ENCODE measurements at places on chromosomes 7 and 10.

- no peak for DNase-seq
Measured at GRCh38 chr10:69090685-69091084, 2.8 kb downstream of the SRGN start.

DNA sequence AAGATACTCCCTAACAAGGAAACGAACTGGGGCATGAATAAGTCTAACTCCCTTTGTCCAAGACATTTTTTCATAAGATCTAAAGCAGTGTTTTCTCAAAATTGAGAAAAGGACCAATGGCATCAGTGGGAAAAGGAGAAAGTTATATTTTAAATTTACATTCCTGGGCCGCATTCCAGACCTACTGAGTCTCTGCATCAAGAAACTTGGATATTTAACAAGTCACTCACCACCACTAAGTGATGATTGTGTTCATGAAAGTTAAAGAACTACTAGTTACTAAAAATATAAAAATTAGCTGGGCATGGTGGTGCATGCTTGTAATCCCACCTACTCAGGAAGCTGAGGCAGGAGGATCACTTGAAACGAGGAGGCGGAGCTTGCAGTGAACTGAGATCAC, 149.6 kb upstream of the MEOX2 start:
- DNase-seq: no peak

- no peak for DNase-seq
Measured at GRCh38 chr10:49309691-49310411, 10.9 kb downstream of the C10orf71 start.

GRCh38 chr7:117435475-117436043, 8.3 kb upstream of the ASZ1 start:
- DNase-seq: no peak

- no peak for DNase-seq
Measured at GRCh38 chr7:87635921-87636320, 7.7 kb downstream of the RUNDC3B start.

DNA sequence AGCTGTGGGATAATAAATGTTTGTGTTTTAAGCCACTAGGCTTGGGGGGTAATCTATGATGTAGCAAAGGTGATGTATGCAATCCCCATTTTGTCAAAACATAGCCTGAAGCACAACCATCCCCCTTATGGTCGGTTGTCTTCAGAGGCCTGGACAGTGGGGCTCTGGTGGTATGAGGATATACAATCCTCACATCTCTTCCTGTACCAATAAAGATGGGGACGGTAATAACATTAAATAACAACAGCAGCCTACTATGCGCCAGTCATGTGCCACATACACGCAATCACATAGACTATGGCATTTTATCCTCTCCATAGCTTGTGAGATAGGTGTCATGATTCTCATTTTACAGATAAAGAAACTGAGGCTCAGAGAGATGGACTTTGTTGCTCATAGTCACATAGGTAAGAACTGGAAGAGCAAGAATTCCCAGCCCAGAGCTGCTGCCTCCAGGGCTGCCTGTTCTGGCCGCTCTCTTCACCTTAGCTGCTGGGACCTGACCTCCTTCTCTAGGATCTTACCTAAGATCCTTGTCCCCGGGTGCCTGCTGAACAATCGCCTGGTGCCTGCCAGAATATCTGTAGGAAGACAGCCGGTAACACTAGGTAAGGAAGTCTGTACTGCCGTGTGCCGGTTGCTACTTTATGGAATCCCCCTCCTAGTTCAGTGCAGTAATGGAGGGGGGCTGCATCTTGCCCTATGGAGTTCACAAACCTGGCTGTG, 108.6 kb downstream of the ARHGAP22 start:
- DNase-seq: no peak

DNA sequence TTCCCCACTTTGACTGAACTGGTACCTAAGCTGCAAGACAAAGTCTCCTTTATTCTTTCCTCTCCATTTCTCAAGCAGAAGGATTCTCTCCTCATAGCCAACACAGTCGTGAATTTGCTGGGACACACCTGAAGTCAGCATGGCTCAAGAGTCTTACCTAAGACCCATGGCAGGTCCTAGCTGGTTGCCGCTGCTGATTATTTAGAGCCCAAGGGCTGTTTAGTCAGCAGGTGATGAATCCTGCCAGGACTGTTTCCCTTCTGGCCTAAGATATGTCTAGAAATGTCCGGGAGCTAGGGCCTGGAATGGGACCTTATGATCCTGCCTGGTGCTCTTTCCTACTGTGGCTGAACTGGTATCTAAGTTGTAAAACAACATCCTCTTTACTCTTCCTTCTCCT, 82.8 kb downstream of the AHCYL2 start:
- no peak for DNase-seq

DNA sequence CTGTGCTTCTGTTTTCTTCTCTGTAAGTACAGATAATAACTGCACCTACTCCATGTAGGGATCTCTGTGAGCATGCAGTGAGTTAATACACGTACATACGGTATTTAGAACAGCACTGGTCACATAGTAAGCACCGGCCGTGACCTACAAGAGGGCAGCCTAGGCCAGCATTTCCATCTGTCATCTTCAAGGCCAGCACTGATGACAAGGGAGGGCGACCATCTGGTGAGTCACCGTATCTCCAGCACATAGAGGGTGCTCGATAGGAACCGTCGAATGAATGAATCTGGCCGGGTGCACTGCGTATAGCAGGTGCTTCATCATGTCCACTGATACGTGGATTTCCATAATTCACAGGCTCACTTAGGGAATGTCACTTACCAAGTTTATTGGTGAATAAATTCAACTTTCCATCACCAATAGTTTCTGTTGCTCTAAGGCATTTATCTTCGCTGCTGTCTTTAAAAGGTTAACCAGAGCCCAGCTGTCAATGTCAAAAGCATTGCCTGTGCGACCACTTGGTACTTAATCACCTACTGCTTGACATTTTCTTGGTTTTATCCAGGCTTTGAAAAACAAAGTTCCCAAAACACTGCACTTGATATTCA, 8.3 kb downstream of the NOD1 start:
- DNase-seq: no peak

GRCh38 chr7:4479367-4480039, 202.6 kb upstream of the FOXK1 start:
- peak; percentile 74 for DNase-seq

DNA sequence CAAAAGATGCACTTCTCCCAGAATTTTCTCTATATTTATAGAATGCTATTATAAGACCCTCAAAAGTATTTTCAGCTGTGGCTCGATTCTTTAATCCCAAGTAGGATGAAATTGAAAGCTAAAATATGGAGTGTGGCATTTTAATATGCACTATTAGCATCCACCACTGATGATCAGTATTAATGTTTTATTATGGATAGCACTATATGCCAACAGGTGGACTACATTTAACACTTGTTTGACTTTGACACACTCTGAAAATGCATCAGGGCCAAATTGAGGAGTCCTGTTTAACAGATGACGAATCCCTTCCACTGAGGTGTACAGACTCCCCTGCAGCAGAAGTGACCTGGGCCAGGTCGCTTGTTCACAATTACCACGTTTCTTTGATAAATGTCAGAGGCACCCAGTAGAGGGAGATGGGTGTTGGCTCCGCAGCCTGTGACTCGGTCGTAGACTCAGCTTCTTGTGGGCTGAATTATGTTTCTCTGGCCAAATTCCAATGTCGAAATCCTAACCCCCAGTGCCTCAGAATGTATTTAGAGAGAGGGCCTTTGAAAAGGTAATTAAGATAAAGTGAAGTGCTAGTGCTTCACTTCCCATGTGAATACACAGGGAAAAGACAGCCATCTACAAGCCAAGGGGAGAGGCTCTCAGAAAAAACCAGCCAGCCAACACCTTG, 48.1 kb downstream of the WIPF3 start:
- DNase-seq: peak; percentile 17

DNA sequence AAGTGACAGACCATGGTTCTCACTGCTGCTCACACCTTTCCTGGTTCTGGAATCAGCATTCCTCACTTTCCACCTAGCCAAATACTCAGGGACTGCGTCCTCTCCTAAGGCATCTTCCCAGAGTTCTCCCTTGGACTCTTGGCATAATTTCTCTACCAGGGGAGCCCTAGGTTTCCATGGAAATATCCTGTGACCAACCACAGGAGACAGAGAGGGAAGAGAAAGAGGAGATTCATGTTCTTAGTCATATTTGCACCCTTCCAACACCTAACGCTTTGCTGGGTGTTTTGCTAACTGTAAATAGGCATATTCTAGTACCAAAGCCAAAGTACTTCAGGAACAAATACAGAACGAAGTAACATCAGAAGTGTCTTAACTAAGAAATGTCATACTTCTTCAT, 28.6 kb downstream of the DENND11 start:
- DNase-seq: no peak

GRCh38 chr10:51615764-51616298, 83.6 kb downstream of the CSTF2T start:
- no peak for DNase-seq

GRCh38 chr10:42491001-42491592, 147.3 kb downstream of the ZNF33B start:
- peak; percentile 46 for DNase-seq

DNA sequence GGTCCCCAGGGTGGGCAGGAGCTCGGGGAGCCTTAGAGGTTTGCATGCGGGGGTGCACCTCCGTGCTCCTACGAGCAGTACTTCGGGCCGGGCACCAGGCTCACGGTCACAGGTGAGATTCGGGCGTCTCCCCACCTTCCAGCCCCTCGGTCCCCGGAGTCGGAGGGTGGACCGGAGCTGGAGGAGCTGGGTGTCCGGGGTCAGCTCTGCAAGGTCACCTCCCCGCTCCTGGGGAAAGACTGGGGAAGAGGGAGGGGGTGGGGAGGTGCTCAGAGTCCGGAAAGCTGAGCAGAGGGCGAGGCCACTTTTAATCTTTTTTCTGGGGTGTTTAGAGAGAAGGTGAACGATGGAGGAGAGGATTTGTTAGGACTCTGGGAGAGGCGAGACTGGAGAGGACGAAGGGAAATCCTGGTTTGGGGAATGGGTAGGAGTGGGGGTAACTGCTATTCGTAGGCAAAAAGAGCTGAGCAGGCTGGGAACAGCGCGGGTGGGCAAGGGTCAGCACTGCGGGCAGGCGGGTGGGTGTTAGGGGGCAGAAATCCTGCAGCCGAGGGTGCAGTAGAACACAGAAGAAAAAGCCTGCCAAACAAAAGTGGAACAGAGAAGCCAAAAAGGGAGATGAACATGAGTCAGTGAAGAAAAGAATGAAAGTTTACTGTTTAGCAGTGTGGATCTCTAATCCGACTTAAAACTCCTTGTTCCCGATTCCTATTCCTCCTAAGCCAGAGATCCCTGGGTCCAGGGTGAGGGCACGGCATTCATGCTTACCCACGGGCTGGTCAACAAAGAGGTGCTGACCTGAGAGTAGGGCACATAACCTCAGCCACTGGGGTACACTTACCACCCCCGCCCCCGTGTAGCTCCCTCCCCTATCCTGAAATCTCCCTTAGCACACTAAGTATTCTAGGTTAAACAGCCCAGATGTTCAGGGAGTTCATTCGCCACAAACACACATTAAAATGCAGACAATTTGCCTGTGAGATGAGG, 26.9 kb downstream of the PRSS2 start:
- no peak for DNase-seq

- peak; percentile 91 for DNase-seq
Measured at GRCh38 chr7:44257618-44258422, 57.0 kb downstream of the YKT6 start.

DNA sequence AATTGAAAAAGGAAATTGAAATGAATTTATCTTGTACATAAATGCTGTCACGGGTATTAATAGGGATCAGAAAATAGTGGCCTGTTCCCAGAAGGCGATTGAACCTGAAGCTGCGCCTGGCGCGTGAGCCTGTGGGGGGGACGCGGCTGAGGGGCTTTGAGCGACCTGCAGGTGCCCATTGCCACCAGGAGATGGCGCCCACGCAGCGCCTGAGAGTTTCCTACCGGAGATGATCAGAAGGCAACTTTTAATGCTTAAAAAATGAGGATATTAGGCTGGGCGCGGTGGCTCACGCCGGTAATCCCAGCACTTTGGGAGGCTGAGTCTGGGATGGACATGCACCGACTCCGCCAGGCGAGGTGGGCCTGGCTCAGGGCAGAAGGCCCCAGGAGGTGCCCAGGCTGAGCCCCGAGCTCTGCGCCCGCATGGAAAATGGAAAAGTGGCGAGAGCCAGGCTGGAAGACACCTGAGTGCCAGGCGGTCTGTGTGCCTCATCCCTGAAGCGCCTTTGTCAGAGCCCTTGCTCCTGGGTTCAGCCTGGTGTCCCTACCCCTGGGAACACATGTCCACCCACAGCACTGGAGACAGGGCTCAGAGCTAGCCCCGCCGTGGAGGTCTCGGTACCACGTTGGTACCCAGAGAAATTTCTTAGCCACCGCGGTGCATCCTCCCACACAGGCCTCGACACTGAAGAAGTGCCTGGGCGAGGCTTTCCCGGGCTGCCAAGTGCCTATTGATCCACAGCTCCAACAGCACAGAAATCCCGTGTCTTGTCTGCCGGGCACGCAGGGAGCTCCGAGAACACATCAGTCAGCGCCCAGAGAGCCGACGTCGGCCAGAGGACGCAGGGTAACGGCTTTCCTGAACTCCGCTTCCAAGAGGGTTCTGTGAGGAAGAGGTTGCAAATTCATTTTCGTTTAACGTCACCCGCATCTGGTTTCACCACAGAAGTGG, 117.4 kb downstream of the INPP5A start:
- peak; percentile 67 for DNase-seq

- DNase-seq: no peak
Measured at GRCh38 chr7:89183712-89184111, 388.2 kb upstream of the TEX47 start.

- DNase-seq: no peak
Measured at GRCh38 chr10:72593963-72594362, 31.9 kb downstream of the MICU1 start.

DNA sequence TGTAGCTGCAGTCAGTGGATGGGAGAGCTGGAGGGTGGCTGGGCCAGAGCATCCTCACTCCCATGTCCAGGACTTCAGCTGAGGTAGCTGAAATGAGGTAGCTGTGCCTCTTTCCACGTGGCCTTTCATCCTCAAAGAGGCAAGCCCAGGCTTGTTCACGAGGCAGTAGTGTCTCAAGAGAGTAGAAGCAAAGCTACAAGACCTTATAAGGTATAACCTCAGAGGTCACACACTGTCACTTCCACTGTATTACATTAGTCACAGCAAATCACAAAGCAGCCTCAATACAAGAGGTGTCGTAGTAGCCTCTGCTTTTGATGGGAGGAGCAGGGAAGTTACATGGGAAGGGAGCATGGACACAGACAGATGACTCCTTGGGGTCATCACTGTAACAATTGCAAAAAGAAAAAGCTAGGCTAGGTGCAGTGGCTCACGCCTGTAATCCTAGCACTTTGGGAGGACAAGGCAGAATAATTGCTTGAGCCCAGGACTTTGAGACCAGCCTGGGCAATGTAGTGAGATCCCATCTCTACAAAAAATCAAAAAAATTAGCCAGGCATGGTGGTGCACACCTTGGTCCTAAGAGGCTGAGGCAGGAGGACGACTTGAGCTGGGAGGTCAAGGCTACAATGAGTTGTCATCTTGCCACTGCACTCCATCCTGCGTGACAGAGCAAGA, 97.5 kb downstream of the SKIDA1 start:
- DNase-seq: peak; percentile 70

GRCh38 chr10:24616536-24616935, 107.2 kb downstream of the ARHGAP21 start:
- DNase-seq: no peak

- DNase-seq: no peak
Measured at GRCh38 chr7:68288144-68288593, 1291.5 kb downstream of the TYW1 start.

All from HT1080 (cell line).